ENCODE measurements at places on chromosomes 13 and 19. TPM values are rescaled to one million over a fixed set of nuclear protein-coding genes. Genes with fewer than 3 reads are reported as not detected.

DNA sequence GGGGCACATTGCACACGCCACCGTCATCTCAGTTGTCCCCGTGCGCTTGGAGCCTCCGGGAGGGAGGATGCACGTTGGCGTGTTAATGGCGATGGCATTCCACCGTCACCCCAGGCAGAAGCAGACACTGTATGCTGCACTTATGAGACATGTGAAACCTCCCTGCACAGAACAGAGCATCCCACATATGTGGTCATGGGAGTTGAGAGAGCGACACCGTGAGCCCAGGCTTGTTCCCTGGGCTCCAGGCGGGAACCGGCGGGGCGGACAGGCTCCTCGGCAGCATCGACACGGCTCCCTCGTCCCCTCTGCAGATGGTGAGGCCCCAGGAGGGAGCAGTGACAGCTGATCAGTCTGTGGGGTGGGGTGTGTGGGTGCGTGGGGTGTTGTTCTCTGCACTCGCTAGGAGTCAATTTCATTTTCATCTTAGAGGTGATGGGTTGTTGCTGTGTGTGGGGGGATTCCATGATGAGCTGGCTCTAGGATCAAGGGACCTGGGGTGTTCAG is 40.4 kb downstream of the CRTC1 start:
- no peak for DNase-seq

GRCh38 chr19:52945652-52946321 is 16.9 kb downstream of the ZNF816 start:
- no peak for DNase-seq

Gene PLK5
- total RNA-seq, result not detected

DNA sequence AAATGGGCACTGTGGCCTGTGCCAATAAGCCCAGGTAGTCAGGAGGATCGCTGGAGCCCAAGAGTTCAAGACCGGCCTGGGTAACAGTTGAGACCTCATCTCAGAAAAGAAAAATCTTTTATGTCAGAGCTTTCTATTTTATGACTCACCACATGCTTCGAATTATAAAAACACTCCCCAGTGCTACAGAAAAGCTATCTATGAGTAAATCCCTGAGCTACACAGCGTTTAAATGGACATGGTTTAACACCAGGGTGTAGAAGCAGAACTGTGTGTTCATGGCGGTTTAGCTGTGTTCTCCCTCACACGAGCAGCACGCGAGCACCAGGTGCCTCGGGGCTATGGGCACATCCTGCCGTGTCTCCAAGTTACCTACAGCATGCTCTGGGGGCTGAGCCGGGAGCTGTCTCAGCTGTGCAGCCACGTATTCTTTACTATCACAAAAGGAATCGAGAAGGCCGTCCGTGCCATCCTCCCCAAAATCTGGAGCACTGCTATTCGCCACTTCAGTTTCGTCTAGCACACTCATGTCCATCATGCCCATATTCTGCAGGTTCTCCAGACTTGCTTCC is 6.7 kb downstream of the SAFB2 start:
- no peak for DNase-seq

GRCh38 chr19:34259367-34260095 is 5.2 kb downstream of the GARRE1 start:
- DNase-seq, result no peak

- no peak for DNase-seq
Observed at GRCh38 chr19:55539090-55539984, 2.4 kb upstream of the SBK2 start.

Gene NLRP9
- total RNA-seq, result not detected

DNA sequence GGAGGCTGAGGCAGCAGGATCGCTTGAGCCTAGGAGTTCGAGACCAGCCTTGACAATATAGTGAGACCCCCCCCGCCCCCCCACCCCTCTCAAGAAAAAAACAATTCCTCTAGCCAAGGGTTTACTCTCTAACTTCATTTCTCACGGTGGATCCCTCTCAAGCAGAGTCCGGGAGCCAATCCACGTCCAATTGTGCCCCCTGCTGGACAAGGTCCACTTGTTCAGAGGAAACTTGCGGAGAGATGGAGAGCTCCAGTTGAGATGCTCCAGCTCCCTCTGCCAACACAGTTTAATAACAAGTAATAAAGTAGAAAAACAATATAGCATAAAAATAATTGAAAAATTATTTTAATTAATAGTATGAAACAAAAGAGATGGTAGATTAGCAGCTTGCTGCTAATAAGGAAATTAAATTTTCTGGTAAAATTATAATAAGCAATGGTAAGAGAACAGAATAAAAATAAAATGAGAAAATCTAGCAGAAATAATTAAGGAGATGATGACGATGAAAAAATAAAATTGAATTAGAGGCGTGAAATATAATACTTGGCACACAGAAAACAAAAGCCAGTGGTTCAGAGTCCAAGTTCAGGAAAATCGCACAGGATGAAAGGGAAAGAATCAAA is 14.5 kb upstream of the SIGLEC14 start:
- DNase-seq, result peak; percentile 80

GRCh38 chr13:98364647-98365046 is 187.6 kb upstream of the RNF113B start:
- DNase-seq, result no peak

DNA sequence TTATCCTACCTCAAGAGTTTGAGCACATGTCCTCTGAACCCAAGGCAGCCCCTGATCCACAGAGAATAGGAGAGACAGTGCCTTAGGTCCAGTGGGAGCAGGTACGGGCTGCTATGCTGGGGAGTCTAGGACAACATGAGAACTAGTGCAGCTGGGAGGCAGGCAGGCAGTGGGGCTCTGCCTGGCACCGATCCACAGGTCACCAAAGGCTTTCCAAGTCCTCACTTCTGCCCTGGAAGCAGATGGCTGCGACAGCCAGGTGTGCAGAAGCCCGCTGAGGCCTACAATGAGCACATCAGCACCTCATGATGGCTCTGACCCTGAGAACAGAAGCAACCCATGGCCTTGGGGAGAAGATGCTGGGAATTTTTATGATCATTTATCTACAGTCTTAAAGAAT is 29.8 kb upstream of the EPHX3 start:
- no peak for DNase-seq

DNA sequence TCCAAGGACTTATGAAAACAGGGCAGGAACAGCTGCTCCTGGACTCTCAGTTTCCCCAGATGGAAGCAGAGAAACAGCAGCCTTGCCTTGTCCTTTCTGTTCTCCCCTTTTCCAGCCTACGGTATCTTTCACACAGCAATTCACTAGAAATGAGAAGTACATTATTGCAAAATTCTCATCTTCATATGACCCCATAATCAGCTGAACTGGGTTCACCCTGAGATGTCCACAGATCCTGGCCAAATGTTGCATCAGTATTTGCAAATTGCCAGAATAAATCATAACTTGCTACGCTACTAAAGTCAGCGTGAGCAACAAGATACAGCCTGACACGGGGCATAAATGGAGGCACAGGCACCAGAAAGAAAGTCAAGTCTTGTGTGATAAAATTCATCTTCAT is 16.1 kb downstream of the VSTM1 start:
- no peak for DNase-seq

- no peak for DNase-seq
Observed at GRCh38 chr13:105991622-105992277, 543.7 kb downstream of the EFNB2 start.

GRCh38 chr19:1451916-1452801 is 2.2 kb downstream of the APC2 start:
- peak; percentile 24 for DNase-seq

DNA sequence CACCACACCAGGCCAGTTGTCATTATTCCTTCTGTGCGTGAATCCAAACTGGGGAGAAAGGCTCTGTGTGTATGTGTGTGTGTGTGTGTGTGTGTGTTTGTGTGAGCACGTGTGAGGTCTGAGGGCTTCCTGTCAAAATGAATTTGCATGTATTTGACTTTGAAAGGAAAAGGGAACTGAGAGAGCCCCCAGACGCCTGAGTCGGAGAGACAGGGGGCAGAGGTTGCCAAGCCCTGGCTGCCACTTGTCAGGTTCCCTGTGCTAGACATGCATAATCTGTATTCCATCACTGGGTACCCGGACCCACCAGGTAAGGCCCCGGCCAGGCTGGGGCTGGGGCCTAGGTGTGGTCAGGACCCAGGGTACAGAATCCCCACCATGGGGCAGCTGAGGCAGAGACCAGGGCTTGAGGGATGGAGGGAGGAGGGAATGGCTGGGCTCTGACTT is at the start of gene CLEC17A:
Gene CLEC17A (plus strand): TSS at position 191 of the 447 bp plus-strand sequence. CDS start 77 bp downstream, at position 268.
- no peak for DNase-seq

Gene SOX1
- not detected for total RNA-seq

DNA sequence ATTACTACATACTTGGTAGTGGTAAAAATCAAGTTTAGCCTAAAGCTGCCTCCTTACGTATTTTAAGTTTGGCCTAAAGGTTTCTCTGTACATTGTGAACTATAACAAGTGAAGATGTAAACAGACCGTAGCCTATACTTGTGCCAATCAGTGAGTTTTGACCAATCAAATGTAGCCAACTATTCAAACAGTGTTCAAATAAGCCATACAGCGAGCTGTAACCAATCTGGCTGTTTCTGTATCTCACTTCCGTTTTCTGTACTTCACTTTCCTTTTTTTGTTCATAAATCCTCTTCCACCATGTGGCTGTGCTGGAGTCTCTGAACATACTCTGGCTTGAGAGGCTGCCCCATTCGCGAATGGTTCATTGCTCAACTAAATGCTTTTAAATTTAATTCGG is 2504.6 kb downstream of the PCDH9 start:
- no peak for DNase-seq

Gene RASAL3
- 3.4 TPM for total RNA-seq

DNA sequence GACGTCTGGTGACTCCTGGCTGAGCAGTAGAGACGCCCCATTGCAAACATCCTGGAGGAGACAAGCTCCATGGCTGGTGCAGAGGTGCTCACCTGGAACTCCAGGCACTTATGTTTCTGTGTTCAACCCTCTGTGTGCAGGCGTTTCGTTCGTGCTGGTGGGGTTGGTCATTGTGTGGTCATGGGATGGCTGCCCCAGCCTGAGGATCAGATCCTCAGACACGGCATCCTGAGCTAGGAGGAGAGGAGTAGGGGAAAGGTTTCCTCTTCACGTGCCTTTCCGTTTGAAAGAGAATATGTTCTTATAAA is 87.8 kb downstream of the SIPA1L3 start:
- no peak for DNase-seq

Gene SWSAP1
- total RNA-seq, result 3.3 TPM

- DNase-seq, result peak; percentile 90
Observed at GRCh38 chr19:40797963-40798682, 868 bp upstream of the EGLN2 start.

GRCh38 chr19:54030895-54031586 is 32.7 kb downstream of the VSTM1 start:
- no peak for DNase-seq

- no peak for DNase-seq
Observed at GRCh38 chr13:75713852-75714251, 77.7 kb downstream of the LMO7 start.

Gene PSPN
- 2.5 TPM for total RNA-seq

DNA sequence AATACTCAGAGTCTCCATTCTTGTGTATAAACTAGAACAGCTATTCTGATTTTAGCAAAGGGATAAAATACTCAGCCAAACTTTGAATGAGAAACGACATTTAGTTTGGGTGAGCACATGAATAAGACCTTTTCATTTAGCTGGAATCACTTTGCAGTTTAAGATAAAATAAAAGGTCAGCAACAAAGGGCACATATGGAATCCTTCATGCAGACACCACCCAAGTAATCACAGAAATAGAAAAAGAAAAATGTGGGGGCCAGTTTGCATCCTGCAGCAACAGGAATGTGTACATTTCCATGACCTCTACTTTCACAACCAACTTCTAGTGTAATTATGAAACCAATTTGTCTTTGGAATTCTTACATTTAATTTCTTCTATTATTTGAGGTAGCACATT is 1637.4 kb downstream of the PCDH9 start:
- no peak for DNase-seq

Gene SHD
- 23.6 TPM for total RNA-seq

Gene MED16
- 70.6 TPM for total RNA-seq

Gene GADD45GIP1
- total RNA-seq, result 17.5 TPM

GRCh38 chr13:31046711-31047279 is 114.3 kb downstream of the TEX26 start:
- DNase-seq, result peak; percentile 42

GRCh38 chr13:80655778-80656511 is 315.0 kb upstream of the SPRY2 start:
- DNase-seq, result no peak

DNA sequence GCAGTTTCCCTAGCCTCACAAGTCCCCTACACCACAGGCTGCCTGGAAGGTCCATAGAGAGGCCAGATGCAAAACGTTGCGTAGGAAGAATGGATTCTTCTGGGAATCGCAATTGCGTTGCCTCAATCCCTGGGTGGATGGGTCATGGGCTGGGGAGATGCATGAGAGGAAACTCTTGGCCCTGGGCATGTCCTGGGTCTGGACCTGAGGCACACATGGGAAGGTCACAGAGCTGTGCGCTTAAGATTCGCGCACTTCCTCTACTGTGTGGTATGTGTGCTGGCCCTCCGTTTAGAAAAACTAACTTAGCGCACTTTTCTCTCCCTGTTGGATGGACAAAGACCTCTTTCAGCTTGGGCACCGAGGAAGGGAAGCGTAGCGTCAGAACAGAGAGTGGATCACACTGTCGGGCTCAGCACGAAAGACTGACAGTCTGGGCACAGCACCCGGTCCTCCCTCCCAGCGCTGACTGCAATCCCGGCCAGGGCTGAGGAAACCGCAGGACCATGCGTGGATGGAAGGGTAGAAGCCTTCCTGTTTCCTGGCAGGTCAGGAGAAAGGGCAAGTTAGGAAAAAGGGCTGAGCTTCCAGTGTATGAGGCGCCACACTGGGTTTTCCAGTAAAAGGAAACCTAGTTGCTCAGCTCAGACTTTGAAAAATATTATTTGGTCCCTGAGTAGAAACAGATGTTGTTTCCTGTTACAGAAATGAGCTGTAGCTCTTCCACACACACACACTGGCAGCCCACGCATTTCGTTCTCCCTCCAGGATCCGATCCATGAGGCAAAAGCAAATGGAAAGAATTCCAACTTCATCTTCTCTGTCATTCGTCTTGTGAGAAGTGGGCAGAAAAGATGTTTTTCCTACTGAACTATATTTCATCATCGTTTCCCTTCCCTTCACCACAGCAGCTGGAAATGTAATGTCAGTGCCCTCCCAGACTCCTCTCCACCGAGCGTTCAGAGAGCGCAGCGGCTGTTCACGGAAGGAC is 86.0 kb downstream of the ING1 start:
- no peak for DNase-seq

- DNase-seq, result peak; percentile 53
Observed at GRCh38 chr19:2426611-2427428, 566 bp downstream of the TIMM13 start.

DNA sequence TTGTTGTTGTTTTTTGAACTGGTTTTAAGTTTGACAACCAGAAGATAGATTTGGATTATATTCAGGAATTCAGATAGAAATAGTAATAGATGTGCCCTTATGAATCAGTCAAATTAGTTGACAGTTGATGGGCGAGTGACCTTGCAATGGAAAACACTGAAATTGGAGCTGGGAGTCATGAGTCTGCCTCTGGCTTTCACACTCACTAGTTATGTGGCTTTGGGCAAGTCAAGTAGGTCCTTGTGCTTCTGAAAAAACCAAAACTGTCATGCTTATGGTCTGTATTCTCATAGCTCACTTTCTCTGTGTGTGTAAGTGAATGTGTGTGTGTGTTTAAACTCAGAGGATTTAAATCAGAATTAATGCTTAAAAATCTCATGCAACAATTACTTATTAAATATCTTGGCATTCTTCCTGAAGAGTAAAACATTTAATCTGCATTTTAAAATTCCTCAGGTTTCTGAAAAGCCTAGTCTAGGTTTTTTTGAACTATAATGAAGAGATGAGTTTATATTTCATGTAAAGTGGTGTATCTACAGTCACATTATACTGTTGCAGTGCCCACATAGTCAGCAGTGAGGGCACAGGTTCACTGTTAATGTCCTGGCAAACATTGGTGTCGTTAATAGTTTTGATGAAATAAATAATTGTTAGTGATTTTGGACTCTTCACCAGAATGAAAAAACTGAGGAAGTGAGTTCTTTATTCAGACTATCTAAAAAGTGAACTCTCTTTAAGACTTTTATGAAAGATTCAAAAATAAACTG is 32.5 kb downstream of the UCHL3 start:
- no peak for DNase-seq

Measured in left colon (tissue), 2 donors.